Caco-2 (cell line): ENCODE measurements at places on chromosomes 11 and 22.
A peak's percentile ranks its signal among the peaks of the same experiment; 100 is the strongest.

GRCh38 chr22:37459206-37459605 lies 27.0 kb downstream of the MFNG start:
- DNase-seq: no peak

DNA sequence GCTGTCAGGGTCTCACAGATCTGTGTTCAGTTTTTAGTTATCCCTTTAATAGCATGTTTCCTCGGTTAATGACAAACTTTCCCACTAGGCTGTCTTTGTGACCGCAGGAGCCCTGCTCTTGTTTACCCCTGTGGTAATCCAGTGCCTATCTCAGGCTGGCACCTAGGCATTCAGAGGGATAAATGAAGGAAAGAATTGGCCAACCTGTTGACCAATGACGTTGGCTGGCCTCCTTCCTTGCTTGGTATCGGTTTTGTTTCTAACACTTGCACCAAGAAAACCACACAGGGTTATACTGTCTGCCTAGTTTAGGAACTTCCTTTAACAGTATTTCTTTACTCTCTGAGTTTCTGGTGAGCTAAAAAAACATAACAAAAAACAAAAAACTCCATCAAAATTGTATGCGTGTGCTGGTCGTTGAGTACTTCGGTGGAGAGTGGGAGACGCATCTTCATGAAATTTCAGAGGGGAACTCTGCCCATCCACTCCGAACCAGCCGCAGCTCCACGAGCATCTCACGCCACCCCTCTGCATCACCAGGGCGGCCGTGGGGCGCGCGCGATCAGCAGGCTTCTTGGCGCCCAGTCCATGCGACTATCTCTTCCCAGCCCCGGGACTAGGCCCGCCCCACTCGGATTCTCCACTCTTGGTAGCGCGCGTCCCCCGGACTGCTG lies 563 bp upstream of the ENDOD1 start:
- no peak for DNase-seq

DNA sequence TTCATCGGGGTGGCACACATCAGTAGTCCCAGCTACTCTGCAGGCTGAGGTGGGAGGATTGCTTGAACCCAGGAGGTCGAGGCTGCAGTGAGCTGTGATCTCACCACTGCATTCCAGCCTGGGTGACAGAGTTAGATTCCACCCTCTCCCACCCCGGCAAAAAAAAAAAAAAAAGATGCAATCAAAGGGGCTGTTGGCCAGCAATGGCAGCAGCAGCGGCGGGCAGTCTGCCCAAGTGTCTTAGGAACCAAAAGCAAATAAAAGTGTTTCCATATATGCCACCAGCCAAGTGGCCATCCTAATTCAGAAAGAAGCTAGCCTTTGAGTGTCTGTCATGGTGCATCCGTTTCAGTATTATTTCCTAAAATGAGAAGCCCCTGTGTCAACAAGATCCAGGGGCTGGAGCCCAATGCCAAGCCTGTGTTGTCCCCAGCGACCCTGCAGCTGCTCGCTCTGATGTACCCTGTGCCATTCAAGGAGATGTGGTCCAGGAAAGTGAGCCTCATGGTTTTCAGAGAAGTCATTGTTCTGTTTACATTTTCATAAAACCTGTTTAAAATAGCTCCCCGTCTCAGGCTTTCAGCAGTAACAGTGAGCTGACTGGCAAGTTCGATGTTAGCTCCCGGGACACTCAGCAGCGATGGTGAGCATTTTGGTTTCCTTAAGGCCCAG lies 12.5 kb downstream of the CDPF1 start:
- no peak for DNase-seq

GRCh38 chr11:78022397-78023396 lies at the start of gene KCTD14:
KCTD14 (minus strand) TSS chr11:78023276; CDS start chr11:78023249, 27 bp downstream.
- peak; percentile 67 for DNase-seq

- no peak for DNase-seq
These were observed 16.5 kb downstream of the RDX start for GRCh38 chr11:110279881-110280280.

GRCh38 chr11:76782531-76783293 lies 444 bp upstream of the TSKU start:
- peak; percentile 98 for DNase-seq

DNA sequence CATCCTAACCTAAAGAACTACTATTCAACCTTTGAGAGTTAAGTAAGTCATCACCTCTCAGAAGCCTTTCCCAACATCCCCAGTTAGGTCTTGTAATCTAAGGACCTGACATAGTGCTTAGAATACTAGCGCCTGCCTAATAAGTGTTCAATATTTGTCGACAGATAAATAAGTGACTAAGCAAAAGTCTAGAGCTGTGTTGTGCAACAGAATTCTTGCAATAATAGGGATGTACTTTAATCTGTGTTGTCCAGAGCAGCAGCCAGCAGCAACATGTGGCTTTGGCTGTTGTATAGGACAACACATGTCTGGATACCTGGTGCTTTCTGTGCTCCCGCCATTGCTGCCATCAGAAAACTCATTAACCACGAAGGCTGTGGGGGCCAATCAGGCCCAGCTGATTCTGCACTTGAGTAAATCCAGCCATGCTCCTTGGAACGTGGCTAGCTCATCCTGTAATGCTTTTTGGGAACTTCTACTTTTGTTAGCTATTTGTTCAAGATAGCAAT lies 66.8 kb upstream of the NTM start:
- no peak for DNase-seq

- no peak for DNase-seq
These were observed 1707.6 kb upstream of the RAG2 start for GRCh38 chr11:38305682-38306081.

- no peak for DNase-seq
These were observed 9.2 kb upstream of the GAB2 start for GRCh38 chr11:78426845-78427244.

- DNase-seq: no peak
These were observed 26.7 kb downstream of the FAM83F start for GRCh38 chr22:40021401-40022000.

GRCh38 chr11:125001849-125002248 lies 47.8 kb downstream of the CCDC15 start:
- DNase-seq: no peak

DNA sequence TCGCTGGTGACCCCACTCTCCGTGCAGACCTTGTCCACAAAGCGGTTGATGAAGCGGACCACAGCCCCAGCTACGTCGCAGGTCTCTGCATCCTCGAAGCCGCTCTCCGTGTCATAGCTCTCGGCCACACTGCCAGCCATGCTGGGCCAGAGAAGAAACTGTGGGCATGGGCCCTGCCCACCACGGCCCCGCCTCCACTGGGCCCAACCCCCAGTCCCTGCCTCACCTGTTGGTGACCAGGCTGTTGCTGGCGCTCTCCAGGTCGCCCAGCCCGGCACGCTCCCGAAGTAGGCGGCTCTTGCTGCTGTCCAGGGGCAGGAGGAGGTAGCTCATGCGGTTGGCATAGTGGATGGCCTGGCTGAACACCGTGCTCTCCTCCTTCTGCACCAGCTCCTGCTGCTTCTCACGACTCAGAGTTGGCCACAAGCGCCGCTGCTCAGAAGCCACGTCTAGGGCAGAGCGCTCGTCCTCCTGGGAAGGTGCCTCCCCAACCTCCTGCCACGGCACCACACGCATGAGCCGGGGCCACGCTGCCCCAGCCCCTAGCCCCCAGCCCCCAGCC lies 12.8 kb downstream of the SBF1 start:
- DNase-seq: no peak

DNA sequence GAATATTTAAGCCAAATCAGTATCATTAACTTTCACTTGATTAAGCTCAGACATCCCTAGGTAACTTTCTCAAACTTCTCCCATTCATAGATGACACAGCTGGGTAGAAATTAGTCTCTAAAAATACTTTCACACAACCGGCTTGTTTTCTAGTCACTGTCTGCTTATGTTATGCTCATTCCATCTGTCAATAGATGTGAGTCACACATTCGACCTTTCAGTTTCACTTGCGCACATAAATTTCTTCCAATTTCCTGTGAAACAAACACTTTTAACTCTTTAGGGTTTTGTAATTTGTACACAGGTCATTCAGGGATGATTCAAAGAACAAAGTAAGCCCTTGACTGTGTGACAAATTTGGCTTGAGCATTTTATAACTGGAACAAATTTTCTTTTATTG lies 723.0 kb downstream of the KCNA4 start:
- DNase-seq: no peak

DNA sequence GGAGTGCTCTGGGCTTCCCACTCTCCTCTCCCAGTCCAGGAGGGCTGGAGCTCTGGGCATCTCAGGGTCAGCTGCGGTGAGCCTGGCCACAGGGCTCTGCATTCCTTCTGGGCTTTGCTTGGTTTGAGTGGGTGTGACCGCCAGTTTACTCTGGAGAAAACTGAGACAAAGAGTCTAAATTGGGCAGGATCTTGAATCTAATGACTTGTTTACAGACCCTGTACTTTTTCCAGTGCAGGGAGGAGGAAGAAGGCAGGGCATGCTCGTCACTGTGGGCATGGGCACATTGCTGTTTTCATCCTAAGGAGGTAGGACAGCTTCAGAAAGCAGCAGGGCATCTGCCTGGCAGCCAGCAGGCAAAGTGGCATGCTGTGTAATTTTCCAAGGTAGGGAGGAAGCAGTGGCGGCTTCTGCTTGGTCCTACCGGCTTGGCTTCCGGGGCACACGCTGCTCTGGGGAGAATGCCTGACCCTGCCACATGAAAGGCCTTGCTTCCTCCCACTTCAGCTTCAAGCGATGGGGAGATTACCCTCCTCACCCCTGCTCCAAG lies 22.9 kb downstream of the FLI1 start:
- no peak for DNase-seq

DNA sequence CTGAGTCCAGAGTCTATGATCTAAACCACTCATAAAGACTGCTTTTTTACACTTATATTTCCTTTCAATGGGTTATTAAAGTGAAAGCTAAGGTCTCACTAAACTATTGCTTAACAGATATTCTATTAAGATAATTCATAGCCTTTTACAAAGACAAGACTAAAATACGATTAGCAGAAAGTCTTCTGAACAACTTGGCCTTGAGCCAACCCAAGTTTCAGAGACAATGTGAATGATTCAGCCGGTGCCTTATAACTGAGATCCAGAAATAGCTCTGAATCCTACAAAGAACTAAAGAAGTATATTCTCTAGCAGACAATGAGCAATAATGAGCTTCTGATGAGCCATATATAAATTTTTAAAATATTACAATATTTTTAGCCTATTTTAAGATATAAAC lies 41.5 kb upstream of the CARD18 start:
- DNase-seq: no peak

GRCh38 chr11:116336540-116336939 lies 436.2 kb downstream of the BUD13 start:
- DNase-seq: no peak

GRCh38 chr11:646214-646613 lies 9.1 kb downstream of the DRD4 start:
- no peak for DNase-seq

DNA sequence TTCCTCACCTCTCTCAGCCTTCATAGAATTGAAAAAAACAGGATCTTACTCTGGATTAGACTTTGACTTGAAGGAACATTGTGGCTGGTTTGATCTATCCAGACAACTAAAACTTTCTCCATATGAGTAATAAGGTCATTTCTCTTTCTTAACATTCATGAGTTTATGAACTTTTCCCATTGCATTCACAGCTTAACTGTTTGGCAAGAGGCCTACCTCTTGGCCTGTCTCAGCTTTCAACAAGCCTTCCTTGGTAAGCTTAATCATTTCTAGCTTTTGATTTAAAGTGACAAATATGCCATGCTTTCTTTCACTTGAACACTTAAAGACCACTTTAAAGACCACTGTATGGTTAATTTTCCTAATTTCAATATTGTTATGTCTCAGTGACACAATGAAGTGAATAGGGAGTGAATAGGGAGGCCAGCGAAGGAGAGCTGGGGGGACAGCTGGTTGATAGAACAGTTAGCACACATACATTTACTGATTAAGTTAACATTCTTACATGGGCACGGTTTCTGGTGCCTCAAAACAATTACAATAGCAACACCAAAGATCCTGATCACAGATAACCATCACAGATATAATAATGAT lies 17.0 kb downstream of the IMMP1L start:
- no peak for DNase-seq
